ENCODE measurements at places on chromosomes 3 and 15.

GRCh38 chr3:119768668-119769393 is 13.1 kb upstream of the NR1I2 start:
- DNase-seq, result no peak

DNA sequence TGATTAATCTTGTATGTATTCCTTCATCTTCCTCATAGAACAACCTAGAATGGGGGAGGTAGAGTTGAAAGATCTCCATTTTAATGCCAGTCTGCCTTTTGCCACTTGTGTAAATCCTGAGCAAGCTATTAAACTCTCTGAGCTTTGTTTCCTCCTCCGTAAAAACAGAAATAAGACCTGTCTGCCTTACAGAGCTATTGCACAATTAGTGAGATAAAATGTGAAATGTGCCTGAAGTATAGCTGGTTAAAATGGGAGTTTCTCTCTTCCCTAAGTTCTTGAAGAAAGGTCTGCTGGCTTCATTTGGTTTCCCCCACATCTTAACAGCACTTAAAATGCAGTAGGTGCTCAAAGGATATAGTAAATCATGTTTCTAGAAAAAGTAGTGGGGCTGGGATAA is 19.0 kb downstream of the ALDH1A2 start:
- no peak for DNase-seq

- no peak for DNase-seq
Measured at GRCh38 chr15:96328181-96328876, 2.2 kb upstream of the NR2F2 start.

- no peak for DNase-seq
Measured at GRCh38 chr3:72848703-72849081, 447 bp upstream of the SHQ1 start.

DNA sequence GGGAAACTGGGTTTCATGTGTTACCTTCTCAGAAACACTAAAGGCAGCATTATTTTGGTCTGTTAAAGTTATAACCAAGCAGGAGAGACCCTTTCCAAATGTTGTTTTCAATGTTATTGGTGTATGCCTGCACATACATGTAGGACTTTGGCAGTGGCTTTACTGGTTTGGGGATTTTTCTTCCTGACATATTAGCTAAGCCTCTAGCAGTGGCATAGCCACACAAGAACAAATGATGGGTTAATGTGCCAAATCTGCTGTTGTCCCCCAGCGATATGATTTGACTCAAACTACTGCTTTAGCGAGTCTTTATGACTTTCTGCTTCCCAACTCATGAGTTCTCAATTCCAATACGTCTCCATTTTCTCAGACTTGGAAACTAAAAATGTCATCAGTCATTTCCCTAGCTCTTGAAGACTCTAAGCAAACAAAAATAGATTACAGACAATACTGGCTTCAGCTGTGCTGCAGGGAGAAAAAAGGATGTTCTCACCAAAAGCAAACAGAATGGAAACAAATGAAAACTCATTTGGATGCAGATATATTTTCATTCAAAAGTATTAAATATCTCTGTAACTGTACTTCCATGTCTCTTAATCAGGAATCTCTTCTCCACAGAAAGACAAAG is 29.6 kb downstream of the TPM1 start:
- no peak for DNase-seq

- DNase-seq, result no peak
Measured at GRCh38 chr3:171954690-171955383, 84.5 kb upstream of the FNDC3B start.

DNA sequence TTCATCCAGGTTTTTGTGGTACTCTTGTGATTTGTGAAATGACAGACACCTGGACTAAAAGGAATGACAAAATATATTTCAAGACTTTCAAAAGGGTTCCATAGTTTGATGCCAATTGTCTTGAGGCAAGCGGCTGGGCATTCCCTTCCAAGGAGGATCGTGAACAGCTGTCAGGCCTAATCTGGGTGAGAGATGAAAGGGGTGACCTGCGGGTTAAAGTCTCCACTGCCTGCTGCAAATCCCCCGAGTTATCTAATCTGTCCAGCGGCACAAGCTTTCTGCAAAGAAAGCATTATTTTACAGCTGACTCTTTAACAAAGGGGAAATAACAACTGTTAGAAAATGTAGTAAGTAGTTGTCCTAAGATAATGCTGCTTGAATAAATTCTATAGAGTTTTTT is 128.7 kb upstream of the MB21D2 start:
- DNase-seq, result peak; percentile 49

- DNase-seq, result no peak
Measured at GRCh38 chr3:187799942-187800641, 54.8 kb upstream of the BCL6 start.

DNA sequence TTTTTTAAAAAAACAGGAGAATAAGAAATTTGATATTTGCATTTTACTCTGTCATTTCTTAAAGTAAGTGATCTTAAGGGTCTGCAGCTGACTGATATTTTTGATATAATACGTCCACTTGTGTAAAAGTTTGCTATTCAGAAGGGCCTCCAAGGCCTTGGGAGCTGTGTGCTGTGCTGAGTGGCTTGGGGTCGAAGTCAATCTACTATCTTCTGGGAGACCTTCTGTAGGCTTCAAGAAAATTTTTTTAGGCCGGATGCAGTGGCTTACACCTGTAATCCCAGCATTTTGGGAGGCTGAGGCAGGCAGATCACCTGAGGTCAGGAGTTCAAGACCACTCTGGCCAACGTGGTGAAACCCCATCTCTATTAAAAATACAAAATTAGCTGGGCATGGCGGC is 26.3 kb downstream of the THSD4 start:
- no peak for DNase-seq

DNA sequence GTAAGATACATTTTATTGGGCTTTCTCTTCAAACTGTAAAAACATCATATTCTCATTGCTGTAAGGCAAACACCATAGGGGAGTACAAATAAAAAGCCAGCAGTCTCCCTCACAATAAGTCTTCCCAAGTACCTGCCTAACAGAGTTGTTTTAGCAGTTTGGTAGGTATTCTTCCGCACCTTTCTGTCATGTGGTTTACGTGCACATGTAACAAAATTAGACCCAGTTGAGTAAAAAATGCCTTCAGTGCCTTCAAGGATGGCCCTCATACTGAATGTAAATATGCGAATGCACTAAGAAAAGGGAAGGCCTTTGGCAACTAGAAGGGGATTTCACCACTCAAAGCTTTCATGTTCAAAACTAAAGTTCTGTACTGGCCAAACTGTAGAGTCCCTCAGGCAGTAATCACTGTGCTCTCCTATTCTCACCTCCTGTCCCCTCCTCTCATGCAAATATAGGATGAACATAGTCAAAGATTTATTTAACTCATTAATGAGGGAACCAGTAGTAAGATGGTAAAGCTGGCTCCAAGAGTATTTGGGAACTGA is 26.4 kb downstream of the USP3 start:
- no peak for DNase-seq

- no peak for DNase-seq
Measured at GRCh38 chr3:126434931-126435411, 40.3 kb downstream of the CFAP100 start.

DNA sequence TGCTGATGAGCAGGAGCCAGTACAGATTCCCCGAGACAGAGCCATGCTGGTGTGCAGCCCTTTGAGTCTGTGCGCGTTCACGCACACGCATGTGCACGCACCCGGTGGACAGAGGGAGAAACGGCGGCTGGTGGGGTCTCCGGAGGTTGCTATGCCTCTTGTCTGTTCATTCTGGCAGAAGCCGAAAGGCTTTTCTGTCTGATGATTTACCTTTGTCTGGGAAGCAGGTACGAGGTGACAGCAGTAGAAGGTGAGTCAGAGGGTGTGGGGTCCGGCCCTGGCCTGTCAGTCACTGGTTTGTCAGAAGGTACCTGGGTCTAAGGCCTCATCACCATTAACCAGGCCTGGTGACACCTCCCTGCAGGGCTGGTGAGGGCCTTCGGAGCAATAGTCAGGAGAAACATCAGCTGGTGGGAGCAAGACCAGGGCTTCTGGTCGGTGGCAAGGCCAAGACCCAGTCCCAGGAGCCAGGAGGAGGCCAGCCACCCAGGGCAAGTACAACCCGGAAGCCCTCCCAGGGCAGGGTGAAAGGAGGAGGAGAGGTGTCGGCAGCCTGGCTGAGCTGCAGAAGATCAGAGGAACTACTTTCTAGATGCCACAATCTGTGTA is 7.5 kb downstream of the PCSK6 start:
- peak; percentile 47 for DNase-seq

GRCh38 chr15:81118361-81118760 is 15.7 kb upstream of the CFAP161 start:
- DNase-seq, result no peak

DNA sequence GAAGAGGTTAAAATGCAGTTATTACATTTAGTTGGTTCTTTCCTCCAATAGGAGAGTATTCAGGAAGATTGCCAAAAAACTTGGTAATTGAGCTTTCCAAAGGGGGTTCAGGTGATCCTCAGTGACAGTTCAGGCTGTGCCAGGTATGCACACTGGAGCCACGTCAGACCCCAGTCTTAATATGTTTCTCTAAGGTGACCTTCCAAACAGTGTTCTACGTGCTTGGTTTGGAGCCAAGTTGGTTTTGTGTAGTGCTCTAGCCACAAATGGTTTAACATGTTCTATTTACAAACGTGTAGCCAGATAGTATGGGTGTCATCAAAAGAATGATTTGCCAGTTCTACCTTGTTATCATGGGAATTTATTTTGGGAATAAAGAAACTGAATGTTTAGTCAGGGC is 21.0 kb downstream of the CTDSPL start:
- no peak for DNase-seq

GRCh38 chr3:170038434-170039110 is 777 bp downstream of the GPR160 start:
- DNase-seq, result peak; percentile 71

GRCh38 chr15:27017168-27017809 is 46.3 kb downstream of the GABRG3 start:
- peak; percentile 81 for DNase-seq

- no peak for DNase-seq
Measured at GRCh38 chr3:11703146-11703545, 59.4 kb upstream of the VGLL4 start.

DNA sequence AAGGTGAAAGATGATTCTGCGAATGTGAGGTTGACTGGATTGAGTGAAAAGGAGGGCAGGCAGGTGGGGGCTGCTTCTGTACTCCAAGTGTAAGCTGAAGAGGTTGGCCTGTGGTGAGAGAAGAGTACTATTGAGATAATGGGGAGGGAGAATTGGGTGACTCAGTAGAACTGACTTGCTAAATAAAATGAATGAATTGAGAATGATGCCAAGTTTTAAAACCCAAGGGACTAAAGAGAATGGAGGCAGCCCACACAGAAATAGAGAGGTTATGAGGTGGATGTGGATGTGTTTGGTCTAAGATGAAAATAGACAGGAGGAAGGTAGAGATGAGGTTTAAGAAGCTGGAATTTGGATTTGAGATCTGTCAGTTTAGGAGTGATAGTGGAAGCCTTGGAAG is 5.9 kb downstream of the MME start:
- no peak for DNase-seq

- DNase-seq, result no peak
Measured at GRCh38 chr15:89794627-89795241, 18.6 kb downstream of the MESP2 start.

DNA sequence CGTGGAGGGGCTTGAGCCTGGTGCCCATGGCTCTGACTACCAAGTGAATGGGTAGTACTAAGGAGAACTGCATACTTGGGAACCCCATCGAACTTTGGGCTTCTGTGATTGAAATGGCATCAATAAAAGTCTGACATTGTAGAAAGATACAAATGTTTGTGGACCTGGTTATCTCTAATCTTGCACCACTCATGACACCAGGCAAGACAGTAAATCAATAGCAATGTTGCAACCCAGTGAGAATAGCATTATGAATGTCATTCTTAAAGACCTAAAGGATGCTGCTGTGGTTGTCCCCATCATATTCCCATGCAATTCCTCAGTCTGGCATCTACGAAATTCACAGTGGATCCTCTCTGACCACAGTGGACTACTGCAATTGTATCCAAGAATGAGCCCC is 233.6 kb upstream of the LYSMD4 start:
- peak; percentile 19 for DNase-seq

- DNase-seq, result peak; percentile 46
Measured at GRCh38 chr3:52450489-52451236, 3.2 kb downstream of the TNNC1 start.

DNA sequence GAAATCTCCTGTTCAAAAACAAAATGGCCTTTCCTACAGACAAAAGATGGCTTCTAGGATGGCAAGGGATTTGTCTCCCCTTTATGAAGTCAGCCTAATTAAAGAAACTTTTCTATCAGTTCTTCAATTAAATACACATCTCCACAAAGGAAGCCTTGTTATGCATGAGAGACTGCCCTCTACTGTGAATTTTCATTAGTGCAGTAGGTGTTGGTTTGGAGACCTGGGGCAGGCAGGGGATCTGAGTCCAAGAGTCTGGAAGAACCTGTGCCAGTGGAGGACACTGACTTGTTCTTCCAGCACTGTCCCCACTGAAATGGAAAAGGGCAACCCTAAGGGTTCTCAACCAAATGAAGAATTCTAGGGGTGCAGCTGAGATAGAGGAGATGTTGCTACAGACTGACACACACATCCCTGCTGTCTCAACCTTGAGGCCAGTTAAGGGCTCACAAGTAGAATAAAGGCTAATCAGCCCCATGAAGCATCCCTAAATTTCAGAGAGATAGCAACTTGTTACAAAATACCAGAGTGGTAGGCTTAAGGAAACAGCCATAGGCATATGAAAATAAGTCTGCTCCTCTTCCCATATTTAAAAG is 174.0 kb upstream of the PRICKLE2 start:
- DNase-seq, result no peak

- no peak for DNase-seq
Measured at GRCh38 chr3:195302431-195302830, 31.5 kb upstream of the XXYLT1 start.

DNA sequence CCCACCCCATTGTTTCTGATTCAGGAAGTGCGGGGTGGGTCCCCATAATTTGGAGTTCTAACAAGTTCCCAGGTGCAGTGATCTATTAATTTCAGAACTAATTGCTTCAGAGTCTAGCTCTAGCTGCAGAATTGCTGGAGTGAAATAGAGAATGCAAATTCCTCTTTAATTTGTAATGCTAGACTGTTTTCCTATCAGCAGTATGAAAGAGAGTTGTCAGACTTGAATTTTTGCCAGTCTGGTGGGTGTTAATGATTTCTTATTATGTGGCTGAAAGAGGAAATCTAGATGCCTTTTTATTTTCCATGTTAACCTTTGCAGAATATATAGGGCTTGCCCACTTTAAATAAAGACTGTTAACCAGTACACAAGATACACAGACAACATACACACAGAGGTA is 23.7 kb downstream of the APH1B start:
- DNase-seq, result no peak

Data from ecto neural progenitor cell (in vitro differentiated cells).